Retinal pigment epithelial cell (primary cell): ENCODE measurements at places on chromosomes 11 and 22.

GRCh38 chr11:102883141-102883540 is 8.4 kb upstream of the MMP12 start:
- DNase-seq, result no peak

DNA sequence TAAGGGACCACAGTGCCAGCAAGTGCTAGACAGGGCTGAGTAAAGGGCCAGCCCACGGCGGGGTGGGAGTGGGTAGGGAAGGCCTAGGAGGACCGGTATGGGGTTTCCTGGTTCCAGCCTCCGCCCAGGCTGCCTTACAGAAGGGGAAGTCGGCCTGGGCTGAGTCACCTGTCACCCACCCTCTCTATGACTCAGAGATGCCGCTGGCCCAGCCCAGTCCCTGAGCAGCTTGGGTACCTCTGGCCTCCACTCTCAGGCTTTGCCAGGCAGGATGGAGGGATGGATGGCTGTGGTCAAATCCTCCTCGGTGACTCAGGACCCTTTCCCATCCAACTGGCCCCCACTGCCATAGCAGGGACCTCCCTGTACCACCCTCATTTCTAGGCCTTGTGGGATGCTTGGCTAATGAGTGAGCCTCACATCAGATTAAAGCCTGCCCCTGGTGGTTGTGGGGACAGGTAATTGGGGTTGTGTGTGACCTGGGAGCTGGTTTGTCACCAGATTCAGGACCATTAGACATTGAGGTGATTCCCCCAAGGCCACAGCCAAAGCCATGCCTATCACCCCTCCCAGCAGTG is 13.9 kb downstream of the SLC35E4 start:
- DNase-seq, result no peak

DNA sequence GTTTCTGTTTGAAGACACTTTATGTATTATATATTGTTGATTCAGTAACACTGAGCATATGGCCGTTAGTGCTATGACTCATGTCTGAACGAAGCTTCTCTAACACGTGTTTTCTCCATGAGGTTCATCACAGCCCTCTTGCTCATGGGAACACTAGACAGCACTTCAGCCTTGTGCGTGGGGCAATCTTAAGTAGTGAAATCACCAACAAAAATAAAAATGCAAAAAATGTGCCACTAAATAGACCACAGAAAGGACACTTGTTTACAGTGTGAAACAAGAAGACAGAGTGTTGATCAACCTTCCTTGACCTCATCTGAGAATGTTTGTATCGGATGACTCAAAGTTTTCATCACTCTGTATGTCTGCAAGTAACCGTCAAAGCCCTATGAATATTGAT is 94.5 kb downstream of the FDX1 start:
- no peak for DNase-seq

- no peak for DNase-seq
Observed at GRCh38 chr11:15222777-15223176, 108.1 kb downstream of the INSC start.

DNA sequence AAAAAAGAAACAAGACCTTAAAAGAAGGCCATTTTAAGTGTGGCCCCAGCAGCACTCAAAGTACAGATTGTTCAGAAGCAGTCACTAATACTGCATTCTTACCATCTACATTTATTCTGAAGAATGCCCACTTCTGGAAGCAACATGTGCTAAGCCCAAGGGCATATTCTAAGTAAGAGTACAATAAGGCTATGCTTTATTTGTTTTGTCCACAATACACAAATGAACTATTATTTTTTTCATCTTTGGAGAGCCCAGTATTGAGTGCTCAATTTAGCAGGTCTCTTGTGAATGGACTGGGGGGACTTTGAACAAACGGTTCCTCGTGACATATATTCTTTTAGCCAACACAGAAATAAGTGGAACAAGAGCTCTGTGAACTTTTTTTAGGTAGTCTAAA is 191.4 kb upstream of the CHORDC1 start:
- DNase-seq, result no peak

GRCh38 chr22:36773935-36774334 is 2.0 kb downstream of the IFT27 start:
- DNase-seq, result no peak

GRCh38 chr11:58525037-58525614 is 17.2 kb upstream of the OR5B21 start:
- no peak for DNase-seq

DNA sequence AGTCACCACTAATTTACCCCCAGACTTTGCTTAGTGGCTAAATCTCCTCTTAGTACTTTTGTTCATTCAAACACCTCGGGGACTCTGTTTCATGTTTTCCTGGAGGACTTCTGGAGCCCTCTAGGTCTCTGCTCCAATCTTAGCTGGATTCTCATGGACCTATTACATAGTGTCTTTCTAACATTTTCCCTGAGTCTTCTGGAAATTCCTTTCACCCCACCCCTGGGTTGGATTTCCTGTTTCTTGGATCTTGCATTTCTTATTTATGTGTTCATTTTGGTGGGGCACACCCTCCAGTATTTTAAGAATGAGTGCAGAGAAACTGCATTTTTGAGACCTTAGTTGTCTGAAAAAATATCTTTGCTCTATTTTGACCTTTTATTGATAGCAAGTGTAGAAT is 220.1 kb downstream of the BLID start:
- no peak for DNase-seq

DNA sequence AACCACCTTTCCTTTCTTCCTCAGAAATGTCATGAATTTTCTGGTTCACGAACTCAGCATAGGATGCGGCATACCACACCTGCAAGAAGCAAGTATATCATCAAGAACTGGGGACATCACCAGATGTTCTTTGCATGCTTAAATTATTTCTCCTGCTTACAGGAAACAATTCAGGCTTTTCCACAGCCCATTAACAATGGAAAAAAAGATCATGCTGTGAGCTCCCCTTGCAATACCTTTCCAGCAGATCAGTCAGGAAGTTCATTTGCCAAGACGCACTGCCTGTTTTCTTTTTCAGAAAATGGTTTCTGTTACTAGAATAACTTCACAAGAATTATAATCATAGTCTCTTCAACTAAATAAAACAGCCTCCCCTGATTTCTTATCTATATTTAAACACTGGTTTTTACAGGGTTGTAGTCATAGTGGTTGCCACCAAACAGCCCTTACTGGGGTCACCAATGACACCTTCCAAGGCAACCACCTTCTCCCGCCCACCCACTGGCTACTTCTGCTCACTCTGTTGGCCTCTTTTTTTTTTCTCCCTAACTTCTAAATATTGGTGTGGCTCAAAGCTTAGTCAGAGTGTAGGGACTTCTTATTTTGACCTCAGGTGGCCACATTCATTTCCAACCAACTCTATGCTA is 42.3 kb upstream of the NFRKB start:
- DNase-seq, result no peak

GRCh38 chr22:23938328-23939016 is 22.5 kb downstream of the GSTT2B start:
- DNase-seq, result no peak

- DNase-seq, result no peak
Observed at GRCh38 chr11:132373405-132374143, 1003.2 kb downstream of the NTM start.

DNA sequence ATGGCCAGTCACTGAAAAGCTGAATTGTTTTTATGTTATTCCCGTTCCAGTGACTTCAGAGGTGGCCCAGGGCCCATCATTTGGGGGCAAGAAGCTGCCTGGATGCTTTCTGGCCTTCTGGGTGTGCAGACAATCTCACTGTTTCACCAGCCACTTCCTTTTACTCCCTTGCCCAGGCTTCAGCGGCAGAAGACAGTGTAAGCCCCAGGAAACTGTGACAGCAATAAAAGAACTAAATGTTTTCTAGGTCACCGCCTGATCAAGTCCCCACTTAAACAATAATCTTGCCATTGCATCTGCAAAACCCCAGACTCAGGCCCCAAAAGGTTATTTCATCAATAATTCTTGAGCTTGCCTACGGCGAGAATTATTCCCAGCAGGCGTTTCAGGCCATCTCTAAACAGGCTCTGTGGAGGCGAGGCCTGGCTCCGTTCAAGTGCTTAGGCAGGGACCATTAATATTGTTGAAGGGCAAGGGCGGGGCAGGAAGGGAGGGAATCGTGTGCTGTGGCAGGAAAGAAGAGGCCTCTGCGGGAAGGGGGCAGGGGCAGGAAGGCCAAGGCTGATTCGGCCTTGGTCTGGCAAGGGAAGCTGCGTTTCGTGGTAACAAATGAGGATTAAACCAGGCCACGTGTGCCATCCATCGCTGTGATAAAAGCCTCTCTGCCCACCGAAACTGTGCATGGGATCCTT is 252.3 kb downstream of the KIRREL3 start:
- DNase-seq, result no peak

DNA sequence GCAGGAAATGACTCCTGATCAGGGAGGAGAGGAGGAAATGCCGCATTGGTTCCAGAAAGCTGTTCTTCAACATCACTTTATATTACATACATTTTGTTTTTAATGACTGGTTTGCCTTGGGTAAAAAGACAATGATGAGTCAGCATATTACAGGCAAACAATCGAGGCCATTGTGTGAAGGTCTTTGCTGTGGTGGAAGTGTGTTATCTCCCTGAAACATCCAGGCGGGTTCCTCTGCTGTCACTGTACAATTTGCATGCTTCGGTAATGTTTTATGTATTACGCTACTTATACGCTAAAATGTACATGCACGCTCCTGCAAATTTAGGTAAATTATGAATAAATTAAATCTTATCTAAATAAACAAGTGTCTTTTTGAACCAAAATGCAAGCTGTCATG is 161.1 kb downstream of the KIRREL3 start:
- DNase-seq, result no peak

GRCh38 chr22:43895986-43896645 is 4.3 kb upstream of the PNPLA5 start:
- no peak for DNase-seq

DNA sequence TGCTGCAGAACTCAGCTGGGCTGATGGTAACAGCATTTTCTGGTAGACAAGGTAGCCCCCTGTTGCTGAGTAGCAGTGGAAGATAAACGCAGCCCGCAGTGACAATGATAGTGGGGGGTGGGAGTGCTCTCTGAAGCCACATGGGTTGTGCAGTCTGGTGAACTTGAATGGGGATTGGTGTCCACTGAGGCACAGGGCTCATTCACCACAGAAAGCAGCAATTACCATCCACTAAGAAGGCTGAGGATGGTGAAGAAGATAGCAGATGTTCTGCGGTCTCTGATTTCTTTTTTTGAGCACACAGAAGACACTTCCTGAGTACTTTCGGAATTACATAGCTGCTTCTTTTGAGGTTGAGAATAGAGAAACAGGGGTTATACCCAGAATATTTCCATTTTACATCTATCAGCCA is 150.3 kb downstream of the LRRC4C start:
- DNase-seq, result no peak

DNA sequence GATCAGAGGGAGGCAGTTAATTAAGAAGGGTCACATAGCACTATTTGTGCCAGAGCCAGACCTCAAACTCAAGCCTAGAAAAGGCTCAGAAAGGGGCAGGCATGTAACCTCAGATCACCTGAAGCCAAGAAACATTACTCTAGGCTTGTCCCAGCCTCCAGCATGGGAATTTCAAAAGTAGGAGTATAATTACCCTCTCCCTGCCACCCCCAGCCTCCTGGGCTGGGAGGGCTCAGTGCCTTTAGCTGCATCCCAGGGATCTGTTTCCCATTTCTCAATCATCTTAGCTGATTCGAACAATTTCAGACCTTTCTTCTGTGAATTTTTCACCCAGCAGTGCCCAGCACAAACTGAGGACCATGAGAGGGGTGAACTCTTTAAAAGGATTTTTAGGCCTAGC is 33.1 kb upstream of the LRRC10B start:
- DNase-seq, result no peak

GRCh38 chr11:14585438-14585837 is 58.2 kb upstream of the PDE3B start:
- no peak for DNase-seq

- DNase-seq, result no peak
Observed at GRCh38 chr11:107836851-107837250, 21.7 kb downstream of the SLC35F2 start.

- DNase-seq, result no peak
Observed at GRCh38 chr11:876545-876944, 33.9 kb downstream of the TSPAN4 start.

DNA sequence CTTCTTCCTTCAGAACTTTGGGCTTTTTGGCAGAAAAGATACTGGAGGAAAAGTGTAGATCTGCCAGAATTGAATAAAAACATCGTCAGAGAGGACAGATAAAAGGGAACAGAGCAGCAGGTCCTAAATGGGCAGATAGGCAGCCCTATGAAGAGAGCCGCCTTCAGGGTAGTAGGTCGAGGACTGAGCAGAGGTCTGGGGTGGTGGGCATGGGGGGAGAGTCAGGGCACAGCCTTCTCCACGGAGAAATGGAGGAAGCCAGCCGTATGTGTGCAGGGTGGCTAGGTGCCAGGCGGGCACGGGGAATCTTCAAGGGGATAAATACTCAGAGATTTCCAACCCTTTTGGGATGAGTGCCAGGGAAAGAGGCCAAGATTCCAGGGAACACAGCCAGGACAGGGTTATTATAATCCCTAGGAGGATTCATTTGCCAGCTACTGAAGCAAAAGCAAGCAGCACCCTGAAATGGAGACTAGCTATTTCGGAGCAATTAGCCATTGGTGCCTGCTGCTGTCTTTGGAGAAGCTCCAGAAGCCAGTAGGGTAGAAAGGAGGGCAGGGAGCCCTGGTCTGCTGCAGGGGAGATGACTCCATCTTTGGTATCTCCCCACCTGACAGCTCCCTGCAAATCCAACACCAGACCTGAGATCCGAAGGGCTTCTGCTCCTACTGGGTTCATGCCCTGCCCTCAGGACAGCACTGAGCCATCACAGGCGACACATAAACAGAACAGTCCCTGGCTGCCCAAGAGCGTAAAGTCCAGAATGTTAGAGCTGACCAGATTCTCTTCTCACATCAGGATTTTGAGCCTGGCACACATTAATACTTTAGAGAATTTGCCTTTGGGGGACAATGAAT is 174.5 kb upstream of the NTM start:
- peak; percentile 64 for DNase-seq

- DNase-seq, result no peak
Observed at GRCh38 chr11:49208006-49208721, at the start of gene FOLH1. FOLH1 (minus strand) TSS chr11:49208602; CDS start chr11:49208409, 193 bp downstream.

- DNase-seq, result no peak
Observed at GRCh38 chr22:40714499-40715337, 35.4 kb downstream of the MCHR1 start.

- DNase-seq, result no peak
Observed at GRCh38 chr11:1283091-1283511, 26.3 kb downstream of the TOLLIP start.

DNA sequence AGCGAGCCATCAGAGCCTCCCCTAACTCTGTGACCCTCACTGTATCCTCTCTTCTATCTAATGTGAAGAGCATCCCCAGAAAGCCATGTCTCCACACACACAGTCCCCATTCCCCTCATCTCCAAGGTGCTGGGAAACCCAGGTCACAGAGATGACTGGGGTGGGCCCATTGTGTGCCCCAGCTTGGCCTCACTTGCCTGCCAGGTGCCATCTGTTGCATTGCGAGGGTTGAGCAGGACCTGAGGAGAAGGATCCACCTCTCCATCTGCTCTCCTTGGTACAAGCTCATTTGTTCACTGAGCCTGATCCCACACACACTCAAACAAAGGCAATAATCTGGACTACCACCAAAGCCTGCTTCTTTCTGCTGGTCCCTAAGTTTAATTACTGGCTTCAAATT is 118.8 kb downstream of the SPATA19 start:
- no peak for DNase-seq

GRCh38 chr11:90639461-90639993 is 416.7 kb upstream of the CHORDC1 start:
- peak; percentile 43 for DNase-seq

- DNase-seq, result no peak
Observed at GRCh38 chr11:126704096-126704495, 296.5 kb downstream of the KIRREL3 start.

GRCh38 chr22:49948116-49948957 is 12.2 kb upstream of the PIM3 start:
- DNase-seq, result no peak
